ENCODE measurements at places on chromosomes 12 and 14.
A peak's percentile ranks its signal among the peaks of the same experiment; 100 is the strongest.

GRCh38 chr14:47278233-47278842 lies 397.1 kb downstream of the MDGA2 start:
- DNase-seq: peak; percentile 6

- no peak for DNase-seq
Measured at GRCh38 chr14:75861161-75861621, 120.6 kb downstream of the TGFB3 start.

GRCh38 chr12:18750085-18750484 lies 12.2 kb downstream of the CAPZA3 start:
- no peak for DNase-seq

GRCh38 chr14:47857646-47858045 lies 182.2 kb upstream of the MDGA2 start:
- DNase-seq: no peak

DNA sequence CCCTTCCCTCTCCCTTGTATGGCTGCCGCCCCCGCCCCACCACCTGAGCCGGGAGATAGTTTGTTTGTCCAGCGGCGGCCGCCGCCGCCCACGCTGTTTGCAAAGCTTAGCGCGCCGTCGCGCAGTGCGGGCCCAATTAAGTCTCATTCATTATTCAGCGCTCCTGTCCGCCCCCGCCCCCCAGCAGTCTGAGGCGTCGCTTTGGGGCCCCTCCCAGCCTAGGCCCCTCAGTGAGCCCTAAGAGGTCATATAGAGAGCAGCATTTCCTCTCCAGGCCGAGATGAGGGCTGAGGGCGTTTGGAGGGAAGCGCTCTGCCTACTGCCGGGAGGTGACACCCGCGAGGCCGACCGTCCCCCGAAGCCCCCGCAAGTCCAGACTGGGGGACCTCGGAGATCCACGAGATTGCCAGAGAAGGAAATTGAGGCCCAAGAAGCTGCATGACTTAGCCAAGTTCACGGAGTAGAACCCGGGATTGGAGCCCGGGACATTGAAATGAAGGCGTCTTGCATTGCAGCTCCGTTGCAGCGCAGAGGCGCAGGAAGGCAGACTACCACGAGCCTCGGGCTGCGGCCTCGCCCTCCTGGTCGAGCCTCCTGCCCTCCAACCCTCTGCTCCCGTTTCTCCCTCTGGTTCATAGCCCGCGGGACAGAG lies at the start of gene DNAJC22:
TSS of gene DNAJC22 (plus strand) at position 230 of the 652 bp plus-strand sequence. CDS start 1,985 bp downstream, outside the sequence.
- no peak for DNase-seq

DNA sequence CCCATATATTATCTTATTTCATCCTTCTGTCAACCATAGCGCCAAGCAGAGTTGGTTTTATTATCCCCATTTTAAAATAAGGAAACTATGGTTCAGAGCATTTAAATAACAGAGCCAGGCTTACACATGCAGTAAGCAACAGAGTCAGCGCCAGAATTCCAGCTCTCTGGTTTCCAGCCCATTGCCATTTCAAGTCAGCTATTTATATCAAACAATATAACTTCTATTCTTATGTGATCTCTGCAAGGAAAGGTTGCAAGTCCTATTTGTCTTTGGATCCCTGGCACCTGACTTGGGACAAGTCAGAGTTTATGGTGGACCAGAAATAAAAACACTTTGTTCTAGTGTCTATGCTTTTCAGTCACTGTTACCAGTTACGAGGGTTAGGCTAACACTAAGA lies 174.1 kb upstream of the EEA1 start:
- DNase-seq: no peak

DNA sequence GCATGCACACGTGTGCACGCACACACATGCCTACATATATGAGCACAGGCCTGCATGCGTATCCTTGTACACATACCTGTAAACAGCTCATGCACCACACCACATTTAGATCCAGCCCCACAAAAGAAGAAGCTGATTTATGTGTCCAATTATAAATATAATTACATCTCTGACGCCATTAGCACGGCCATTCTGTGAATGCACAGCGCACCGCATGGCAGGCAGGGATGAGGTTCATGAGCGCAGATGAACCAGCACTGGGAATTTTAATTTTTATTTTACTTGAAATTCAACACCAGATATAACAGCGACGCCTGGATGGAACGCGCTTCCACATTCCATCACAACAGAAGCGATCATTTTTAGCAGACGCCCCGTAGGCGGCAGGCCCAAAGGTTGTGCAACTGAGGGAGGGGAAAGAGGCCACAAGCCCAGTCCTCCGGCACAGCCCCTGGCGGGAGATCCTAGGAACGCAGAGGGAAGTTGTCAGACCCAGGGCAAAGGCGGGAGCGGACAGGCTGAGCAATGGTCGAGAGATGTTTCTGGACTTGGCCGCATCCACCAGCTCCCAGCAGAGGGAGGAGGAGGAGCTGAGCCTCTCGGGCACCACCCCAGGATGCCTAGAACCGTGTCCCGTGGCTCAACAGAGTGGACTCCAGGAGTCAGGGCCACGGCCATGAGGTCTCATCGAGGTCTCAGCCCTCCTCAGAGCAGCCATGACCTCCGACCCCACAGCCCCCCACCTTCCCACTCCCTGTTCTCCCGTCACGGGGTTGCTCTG lies 37.9 kb upstream of the GALNT9 start:
- no peak for DNase-seq

DNA sequence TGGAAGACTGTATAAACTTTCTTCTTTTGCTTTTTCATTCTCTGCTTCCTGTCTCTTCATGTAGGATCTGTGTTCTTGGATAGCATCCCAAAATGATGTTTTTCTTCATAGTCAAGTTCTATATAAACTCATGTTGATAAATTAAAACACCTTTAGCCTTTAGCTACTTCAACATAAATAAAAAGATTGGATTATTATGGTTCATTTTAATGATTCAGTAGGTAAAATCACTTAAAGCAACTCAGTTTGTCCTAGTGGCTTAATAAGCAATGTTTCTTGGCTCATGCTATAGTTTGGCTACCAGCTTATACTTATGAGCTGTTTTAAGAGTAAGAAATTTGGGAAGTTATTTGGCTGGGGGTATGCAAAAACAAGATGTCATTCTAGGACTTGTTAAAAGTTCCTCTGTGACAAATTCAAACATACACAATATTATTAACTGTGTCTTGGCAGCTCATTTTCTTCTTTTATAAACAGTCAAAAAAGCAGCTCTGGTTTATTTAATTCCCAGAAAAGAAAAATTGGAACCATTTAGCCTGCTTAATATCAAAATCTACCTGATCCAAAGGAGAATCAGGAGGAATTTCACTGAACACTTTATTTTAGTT lies 111.4 kb downstream of the TMTC3 start:
- DNase-seq: no peak

DNA sequence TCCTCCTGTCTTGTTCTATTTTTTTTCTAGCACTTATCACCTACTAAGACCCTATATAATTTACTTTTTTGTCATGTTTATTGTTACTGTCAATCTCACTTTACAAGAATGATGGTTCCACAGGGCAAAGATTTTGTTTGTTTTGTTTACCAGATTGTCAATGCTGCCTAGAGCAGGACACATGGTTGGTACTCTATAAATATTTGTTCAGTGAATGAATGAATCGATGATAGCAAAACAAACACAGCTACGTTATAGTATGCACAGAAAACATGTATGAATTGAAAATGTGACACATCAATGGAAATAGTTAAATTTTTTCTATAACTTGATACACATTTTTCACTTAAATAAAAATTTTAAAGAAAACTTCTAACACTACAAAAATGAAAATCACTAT lies 67.1 kb upstream of the KRR1 start:
- DNase-seq: no peak

- DNase-seq: no peak
Measured at GRCh38 chr14:24943024-24943423, 106.9 kb downstream of the STXBP6 start.

DNA sequence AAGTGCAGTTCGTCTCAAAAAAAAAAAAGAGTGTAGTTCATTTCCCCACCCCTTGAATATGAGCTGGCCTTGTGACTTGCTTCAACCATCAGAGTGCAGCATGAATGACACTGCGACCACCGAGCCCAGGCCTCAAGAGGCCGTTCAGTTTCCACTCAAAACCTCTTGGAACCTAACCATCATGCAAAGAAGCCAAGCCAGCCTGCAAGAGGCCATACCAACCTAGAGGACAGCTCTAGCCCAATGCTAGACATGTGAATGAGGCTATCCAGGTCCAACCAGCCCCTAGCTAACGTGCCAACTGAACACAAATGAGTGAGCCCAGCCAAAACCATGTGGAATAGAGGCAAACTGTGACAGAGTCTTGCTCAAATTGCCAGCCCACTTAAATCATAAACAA lies 29.7 kb downstream of the R3HDM2 start:
- DNase-seq: no peak

GRCh38 chr12:94203796-94204195 lies 55.4 kb downstream of the PLXNC1 start:
- no peak for DNase-seq

GRCh38 chr14:52235866-52236510 lies 31.5 kb upstream of the PTGDR start:
- DNase-seq: no peak

DNA sequence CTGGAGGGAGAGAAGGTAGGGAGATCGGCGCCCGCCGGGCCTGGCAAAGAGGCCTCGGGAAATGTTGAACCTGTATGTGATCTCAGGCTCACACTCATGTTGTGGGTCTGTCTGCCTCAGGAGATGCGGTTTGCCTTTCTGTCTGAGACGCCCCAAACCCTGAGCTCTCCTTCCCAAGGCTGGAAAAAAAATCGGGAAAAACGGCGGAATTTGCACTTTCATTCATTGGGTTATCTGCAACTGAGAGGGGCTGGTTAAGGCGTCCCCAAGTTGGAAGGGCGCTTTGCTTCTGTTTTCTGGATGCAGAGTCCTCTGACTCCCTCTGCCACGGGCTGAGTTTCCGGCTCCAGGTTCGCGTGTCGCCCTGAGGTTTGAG lies 5.0 kb upstream of the HOXC9 start:
- no peak for DNase-seq

DNA sequence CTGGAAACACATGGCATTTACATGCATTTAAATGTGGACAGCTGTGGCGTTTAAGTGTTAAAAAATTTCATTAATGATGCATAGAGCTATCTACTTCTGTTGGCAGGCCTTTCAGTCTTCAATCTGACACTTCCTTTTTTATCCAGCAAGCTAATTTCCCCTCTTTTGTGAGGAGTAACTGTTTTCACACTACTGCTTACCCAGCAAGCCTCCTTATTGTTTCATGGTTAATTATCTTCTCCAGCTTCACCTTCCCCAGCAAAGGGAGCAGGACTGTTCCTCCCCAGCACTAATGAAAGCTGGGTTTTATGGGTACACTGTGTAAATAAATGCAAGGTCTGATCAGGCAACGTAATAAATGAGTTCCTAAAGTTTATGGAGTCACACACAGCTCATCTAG lies 129.4 kb upstream of the NPAS3 start:
- DNase-seq: no peak

GRCh38 chr14:104268725-104269436 lies 130.5 kb downstream of the KIF26A start:
- DNase-seq: no peak

GRCh38 chr12:44405297-44405696 lies 470.8 kb downstream of the NELL2 start:
- no peak for DNase-seq

DNA sequence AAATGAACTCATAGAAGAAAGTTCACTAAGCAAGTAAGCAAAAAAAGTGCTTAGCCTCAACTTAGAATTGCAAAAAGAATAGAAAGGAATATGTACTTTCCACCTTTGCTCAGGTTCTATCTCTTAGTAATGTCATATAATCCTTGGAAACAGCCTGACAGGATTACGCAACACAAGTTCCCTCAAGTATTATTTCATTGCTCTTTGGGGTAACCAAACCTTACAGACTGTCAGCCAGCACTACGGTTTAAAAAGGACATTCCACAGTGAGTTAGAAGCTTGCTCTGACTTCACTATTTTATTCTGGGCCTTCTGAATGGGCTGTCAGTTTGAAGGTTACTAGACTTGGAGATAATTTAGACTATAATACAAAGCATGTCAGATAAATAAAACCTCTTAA lies 264.0 kb downstream of the ATXN7L3B start:
- no peak for DNase-seq

- DNase-seq: no peak
Measured at GRCh38 chr12:60333461-60333860, 737.6 kb downstream of the SLC16A7 start.

DNA sequence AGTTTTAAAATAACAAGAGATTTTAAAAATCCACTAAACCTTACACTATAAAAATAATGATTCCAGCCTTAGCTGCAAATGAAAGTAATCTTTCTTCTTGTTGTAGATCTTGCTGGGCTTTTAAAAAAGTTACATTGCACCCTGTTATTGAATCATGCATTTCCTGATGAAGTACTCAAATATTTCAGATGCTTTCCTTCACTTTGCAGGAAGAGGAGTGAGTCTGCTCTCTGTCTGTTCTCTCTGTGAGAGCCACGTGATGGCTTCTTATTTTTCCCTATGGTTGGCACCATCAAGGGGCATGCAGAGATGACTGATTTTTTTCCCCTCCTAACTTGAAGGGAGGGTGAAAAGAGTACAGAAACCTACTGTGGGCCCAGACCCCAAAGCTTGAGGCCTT lies 262.7 kb downstream of the ATP23 start:
- no peak for DNase-seq

DNA sequence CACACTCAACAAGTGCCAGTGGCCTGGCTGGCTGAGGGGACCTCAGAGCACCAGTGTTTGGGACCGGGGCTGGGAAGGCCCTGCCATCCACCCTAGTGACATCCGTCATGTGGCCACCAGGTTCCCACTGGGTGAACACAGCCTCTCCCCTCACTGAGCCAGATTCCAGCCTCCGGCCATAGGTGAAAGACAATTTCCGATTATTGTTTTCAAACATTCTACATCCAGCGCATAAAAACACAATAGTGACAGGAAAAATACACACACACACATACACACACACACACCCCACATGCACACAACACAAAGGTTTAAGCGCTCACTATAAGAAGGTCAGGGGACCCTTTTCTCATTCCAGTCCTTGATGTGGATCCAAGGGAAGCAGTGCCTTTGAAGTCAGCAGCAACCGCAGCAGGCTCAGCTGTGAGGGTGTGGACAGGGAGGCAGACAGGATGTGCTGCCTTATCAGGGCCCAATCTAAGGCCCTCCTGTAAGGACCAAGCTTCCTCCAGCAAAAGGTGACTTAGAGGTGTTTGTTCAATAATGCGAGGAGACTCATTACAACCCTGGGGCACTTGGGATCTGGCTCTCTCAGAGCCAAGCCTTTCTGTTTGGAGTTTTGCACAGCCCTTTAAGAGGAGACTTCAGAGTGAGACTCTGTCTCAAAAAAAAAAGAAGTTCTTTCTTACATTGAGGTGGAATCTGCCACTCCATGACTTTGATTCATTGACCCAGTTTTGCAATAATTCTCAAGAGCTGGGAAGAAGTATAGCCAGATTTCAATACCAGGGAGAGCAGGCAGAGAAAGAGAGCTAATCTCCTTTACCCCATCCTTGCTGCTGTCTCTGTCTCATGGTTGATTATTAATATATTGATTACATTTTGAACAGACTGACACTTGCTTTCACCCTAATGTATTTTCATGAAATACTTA lies 227.8 kb downstream of the ZFP36L1 start:
- DNase-seq: no peak

Measured in activated CD4-positive, alpha-beta T cell treated with anti-CD3 and anti-CD28 coated beads for 24 hours (primary cell).